Nephron progenitor cell (in vitro differentiated cells): ENCODE measurements at places on chromosomes 4 and X.
A peak's percentile ranks its signal among the peaks of the same experiment; 100 is the strongest.

- no peak for DNase-seq
Observed at GRCh38 chr4:104728380-104729122, 233.9 kb upstream of the CXXC4 start.

- DNase-seq, result no peak
Observed at GRCh38 chr4:153022241-153022715, 86.2 kb downstream of the FHDC1 start.

DNA sequence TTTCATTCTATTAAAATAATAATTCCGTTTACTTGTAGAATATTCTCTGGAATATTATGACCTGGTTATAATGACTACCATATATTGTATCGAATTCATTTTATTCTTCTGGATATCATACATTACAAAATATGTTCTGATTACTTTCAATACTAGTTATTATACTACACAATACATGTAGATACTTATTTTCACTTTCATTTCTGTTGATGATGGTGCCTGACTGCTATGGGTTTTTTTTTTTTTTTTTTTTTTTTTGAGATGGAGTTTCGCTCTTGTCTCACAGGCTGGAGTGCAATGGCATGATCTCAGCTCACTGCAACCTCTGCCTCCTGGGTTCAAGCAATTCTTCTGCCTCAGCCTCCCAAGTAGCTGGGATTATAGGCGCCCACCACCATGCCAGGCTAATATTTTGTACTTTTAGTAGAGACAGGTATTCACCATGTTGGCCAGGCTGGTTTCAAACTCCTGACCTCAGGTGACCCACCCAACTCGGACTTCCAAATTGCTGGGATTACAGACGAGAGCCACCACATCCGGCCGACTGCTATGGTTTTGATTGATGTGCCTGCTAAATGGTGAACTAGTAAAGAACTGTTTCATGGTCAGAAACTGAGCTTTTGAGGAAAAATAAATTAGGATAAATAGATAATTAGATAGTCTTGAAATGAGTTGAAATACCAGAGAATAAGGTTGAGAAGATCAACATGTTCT, 39.5 kb downstream of the PCDH10 start:
- DNase-seq, result no peak

DNA sequence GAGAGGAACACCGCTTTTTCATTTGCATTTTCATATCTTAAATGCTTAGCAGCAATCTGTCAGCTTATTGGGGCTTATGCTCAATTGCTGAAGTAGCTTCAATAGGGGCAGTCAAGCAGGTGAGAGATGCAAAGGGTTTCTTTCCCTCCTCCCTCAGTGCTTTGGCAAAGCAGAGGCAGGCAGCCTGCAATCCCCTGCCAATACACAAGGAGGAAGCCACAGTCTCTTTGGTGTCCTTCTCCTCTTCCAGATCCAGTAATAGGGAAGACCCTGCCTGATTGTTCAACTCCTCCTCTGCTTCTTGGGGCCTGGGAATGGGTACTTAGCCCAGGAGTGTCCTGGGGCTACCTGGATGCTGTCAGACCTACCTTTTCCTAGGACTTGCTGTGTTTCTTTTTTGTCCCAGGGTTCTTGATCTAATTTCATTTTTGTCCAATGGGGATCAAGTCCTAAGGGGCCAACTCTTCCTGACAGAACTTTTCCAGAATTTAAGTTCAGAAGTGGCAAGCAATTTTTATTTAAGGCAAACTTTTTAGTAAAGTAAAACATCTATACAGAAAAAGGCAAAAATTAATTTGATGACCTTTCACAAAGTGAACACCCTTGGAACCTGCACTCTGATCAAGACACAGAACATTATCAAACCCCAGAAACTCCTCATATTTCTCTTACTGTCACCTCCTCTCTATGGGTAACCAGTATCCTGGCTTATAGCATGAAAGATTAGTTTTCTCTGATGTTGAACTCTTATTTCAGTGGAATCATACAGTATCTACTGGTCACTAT, 260.3 kb downstream of the PPP3CA start:
- no peak for DNase-seq

DNA sequence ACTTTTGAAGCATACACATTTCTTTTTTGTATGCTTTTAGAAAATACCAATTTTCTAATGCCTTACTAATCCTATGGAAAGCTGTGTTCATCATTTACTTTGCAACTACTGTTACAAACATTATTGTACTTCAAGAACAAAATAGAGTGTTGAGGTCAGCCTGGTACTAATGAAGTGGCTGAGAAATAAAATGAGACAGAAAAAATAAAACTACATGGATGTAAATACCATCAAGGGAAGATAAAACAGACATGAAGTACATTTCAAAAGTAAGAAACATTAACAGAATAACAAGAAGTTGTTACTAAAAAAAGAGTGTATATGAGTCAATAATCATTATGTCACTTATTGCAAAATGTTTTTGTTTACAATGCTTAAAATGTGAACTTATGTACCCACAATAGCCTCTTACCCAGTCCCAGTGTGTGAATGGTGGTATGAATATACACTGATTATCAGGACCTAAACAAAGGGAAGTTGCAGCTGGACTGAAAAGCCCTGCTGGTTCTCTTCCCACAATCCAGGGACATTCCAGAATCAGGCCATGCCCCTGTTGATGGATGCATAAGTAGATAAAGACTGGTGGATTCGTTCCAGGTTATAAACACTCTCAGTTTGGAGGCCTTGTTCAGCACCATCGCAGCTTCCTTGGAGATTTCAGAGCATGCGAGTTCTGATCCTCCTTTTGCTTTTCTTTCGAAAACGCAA, 2.4 kb upstream of the CSN3 start:
- no peak for DNase-seq

DNA sequence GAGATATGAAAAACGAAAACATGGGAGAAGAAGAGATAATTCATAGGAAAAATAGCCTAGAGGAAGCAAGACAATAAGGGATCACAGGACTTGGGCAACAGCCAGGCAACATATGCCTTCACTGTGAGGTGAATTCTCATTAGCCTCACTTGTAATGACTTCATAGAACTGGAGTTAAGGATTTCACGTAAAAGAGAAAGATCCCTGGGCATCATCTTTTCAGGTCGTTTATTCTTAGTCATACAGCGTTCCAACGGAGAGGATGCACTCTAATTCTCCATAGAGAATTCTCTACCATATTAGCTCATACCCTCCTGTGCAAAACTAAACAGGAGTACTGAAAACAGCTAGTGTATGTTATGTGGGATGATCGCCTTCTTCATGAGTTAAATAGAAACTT, 1.4 kb downstream of the PRKG2 start:
- DNase-seq, result no peak

DNA sequence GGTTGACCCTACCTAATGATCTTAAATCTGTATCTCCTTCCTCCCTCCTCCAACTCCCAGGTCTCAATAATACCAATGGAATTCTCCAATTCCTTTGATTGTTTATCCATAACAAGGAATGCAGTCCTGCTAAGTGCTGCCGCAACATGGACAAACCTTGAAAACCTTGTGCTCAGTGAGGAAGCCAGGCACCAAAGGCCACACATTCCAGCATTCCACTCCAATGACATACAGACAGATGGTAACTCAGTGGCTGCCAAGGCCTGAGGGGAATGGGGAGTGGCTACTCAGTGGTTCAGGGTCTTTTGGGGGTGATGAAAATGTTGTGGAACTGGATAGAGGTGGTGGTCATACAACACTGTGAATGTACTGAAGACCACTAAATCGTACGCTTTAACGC, 10.4 kb downstream of the HAUS7 start:
- no peak for DNase-seq

GRCh38 chrX:105168577-105168976, 51.9 kb downstream of the TEX13A start:
- no peak for DNase-seq

GRCh38 chr4:87574996-87575395, 33.3 kb upstream of the DSPP start:
- DNase-seq, result no peak

- no peak for DNase-seq
Observed at GRCh38 chrX:56499372-56499771, 64.1 kb upstream of the UBQLN2 start.

DNA sequence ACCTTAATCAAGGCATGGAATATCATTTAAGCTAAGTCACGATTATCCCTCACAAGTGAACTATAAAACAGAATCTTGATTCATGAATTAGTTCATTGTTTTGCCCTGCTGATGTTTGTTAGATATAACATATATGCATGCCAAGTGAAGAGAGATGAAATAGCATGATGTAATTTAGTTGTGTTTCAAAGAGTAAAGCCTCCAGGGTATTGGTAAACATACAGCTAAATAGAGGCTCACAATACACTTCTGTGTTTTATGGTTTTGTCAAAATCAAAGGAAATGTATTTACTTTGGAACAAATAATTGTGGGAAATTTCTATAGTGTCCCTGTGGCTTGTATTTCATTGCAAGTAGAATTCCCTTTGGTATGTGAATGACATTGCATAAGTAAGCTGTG, 69.0 kb upstream of the LEF1 start:
- DNase-seq, result no peak

GRCh38 chrX:118353081-118353850, 7.4 kb downstream of the WDR44 start:
- no peak for DNase-seq

- no peak for DNase-seq
Observed at GRCh38 chr4:172866421-172866820, 302.2 kb upstream of the GALNT7 start.

GRCh38 chrX:23756165-23756564, 13.1 kb upstream of the ACOT9 start:
- DNase-seq, result peak; percentile 60

- peak; percentile 59 for DNase-seq
Observed at GRCh38 chrX:43949669-43950068, 23.5 kb downstream of the NDP start.

DNA sequence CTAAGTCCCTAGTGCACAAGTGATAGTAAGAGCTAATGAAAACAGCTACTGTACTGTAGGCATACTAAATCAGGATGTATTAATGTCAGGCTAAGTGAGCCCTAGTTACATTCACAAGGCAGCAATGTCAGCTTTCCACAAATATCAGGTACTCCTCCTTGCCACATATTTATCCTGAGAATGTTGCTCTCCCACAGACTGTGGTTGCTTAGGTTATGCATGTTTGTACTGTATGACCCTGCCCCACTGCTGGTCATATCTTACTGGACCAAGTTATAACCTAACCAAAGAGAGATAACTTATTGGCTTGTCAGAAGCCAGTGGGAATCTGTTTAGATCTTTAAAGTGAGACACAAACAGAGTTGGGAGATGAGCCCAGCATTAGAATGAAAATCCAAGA, 241.0 kb downstream of the SLC39A8 start:
- no peak for DNase-seq

GRCh38 chr4:8940792-8941491, 69.3 kb upstream of the HMX1 start:
- DNase-seq, result peak; percentile 49

GRCh38 chr4:13537832-13538177, 6.5 kb downstream of the NKX3-2 start:
- no peak for DNase-seq

GRCh38 chr4:84708406-84709135, 125.6 kb downstream of the CDS1 start:
- no peak for DNase-seq

GRCh38 chr4:128686810-128687209, 122.7 kb upstream of the JADE1 start:
- DNase-seq, result no peak

DNA sequence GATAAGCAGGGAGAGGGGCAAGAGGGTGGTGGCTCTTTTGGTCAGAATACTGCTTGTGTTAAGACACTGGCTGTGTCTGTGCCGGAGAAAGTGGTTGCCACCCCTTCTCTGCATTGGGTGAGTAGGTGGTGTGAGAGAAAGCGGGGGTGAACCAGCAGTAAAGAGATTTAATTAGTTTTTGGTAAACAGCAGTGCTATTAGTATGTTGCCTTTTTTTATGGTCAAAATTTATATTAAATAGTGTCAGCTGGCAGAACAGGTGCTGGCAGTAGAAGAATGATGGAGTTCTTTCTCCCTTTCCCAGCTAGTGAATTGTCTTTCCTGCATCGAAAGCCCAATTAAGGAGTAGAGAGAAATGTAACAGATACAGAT, 181.6 kb downstream of the LARP7 start:
- DNase-seq, result no peak

- DNase-seq, result no peak
Observed at GRCh38 chr4:85177092-85177491, 210.6 kb upstream of the WDFY3 start.

DNA sequence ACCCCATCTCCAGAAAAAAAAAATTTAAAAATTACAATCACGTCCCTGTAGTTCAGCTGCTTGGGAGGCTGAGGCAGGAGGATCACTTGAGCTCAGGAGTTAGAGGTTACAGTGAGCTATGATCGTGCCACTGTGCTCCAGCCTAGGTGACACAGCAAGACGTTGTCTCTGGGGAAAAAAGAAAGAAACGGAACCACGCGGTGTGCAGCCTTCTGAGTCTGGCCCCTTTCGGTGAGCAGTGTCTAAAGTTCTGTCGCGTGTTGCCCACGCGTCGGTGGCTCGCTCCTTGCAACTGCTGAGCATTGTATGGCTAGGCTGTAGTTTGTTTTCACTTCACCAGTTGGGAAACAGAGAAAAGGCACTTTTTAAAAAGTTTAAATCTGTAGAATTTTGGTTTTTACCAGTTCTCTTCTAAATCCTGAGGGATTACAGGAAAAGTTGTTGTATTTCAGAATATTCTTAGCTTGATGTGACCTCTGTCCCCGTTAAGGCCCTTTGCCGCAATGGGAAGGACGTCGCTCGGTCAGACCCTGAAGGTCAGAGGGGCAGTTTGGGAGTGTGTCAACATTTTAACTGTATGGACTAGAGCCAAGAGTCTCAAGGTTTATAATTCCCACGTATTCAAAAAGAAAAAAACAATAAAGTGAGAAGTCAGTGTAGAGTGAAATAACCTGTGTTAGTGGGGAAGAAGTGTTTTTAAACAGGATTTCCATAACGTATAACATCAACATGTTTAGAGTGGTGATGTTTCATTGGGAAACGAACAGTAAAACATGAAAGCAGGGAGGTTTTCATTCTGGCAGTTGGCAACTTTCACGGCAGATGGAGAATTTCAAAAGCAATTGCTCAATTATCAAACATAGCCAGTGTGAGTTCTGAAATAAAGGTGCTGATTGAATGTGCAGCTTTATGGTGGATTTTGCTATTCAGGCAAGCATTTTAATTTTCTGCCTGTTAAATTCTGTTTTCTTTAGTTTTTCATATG, 45.8 kb upstream of the MSANTD1 start:
- DNase-seq, result no peak

DNA sequence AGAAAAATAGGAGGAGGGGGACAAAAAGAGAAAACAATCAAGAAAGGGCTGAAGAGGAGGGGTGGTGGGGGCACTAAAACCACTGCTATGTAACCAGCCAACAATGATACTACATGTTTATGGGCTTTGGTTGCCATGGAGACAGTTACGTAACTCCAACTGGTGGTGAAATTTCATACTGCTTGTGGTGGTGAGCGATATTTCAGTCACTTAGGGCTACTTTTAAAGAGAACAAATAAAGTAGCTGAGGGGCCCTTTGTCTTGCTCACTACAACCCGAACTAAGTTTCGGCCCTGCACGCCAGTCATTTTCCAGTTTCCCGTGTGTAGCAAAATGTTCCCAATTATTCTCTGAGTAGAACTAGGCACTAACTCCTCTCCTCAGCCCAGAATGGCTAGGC, 275.2 kb upstream of the EDA2R start:
- peak; percentile 2 for DNase-seq
